ENCODE measurements at places on chromosomes 3 and 15. TPM values are rescaled to one million over a fixed set of nuclear protein-coding genes. Genes with fewer than 3 reads are reported as not detected.

GRCh38 chr3:156781310-156782230 is 44.6 kb upstream of the LEKR1 start:
- DNase-seq, result no peak

GRCh38 chr3:127000119-127000518 is 17.2 kb downstream of the PLXNA1 start:
- DNase-seq, result no peak

DNA sequence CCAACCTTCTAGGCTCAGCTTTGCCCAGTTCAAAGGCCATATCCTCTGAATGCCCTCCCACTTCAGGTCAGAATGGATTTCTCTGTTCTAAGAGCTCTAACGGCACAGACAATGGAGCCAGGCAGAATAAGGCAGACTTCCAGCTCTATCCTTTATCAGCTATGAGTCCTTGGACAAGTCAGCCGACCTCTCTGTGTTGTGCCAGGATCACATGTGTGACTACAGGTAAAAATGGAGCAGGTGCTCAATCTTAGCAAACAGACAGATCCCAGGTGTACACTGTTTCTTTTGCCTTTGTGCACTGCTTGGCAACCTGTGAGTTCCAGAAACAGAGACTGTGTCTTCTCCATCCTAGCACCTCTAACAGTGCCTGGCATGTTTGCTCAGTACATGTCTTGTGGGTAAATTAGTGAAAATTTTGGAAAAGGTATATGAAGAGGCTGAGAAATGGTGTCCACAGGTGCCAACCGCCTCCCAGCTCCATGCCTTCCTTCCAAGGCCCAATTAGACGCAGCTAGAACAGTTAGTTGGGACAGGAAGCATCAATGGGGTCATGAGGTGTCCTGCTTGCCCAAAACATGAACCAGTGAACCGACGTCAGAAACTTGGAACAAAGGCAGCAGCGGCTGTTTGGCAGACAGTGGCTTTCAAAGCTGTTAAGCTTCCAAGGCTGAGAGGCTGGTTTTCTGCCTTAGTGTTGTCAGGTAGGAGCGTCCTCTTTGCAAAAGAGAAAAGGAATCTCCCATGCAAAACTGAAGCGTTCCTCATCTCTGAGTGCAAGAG is 28.7 kb downstream of the TLE3 start:
- no peak for DNase-seq

GRCh38 chr3:2931265-2931664 is 178.9 kb downstream of the IL5RA start:
- no peak for DNase-seq

DNA sequence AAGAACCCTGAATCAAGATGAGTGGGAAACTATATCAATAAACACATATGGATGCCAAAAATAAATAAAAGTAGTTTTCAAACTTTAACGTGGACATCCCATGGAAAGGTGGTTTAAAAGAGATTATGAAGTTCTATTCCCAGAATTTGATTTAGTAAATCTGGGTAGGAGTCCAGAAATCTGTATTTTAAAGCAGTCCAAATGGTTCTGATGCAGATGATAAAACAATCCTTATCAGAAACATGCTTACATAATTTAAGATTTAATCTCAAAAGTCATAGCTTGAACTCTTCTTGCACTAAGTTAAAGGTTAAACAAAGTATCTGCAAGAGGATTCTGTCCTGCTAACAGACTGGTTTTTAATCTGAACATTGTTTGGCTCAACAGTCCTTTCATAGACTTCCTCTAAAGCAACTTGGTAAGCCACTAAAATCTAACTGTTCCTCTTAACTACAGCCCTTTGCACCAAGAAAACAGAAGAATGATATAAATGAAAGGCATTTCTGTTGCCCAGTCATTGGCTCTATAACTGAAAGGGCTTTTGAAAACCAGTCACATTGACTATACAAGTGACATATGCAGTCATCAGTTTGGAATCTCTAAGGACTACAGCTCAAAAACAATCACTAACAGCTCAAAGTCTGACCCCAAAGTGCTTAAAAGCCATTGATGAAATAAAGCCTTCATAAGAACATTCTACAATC is 23.4 kb upstream of the MAP4 start:
- peak; percentile 47 for DNase-seq

GRCh38 chr3:12970684-12971083 is 102.5 kb downstream of the IQSEC1 start:
- no peak for DNase-seq

DNA sequence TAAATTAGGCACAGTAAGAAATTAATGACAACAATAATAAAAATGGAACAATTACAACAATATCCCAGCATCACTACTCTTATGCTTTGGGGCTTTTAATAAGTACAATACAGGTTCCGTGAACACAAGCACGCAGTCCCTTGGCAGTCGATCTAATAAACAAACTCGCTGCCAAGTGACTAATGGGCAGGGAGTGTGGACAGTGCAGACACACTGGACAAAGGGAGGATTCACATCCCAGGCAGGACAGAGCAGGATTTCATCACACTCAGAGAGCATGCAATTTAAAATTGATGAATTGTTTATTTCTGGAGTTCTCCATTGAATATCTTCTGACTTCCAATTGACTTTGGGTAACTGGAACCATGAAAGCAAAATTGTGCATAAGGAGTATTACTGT is 524.1 kb upstream of the CFAP20DC start:
- no peak for DNase-seq

DNA sequence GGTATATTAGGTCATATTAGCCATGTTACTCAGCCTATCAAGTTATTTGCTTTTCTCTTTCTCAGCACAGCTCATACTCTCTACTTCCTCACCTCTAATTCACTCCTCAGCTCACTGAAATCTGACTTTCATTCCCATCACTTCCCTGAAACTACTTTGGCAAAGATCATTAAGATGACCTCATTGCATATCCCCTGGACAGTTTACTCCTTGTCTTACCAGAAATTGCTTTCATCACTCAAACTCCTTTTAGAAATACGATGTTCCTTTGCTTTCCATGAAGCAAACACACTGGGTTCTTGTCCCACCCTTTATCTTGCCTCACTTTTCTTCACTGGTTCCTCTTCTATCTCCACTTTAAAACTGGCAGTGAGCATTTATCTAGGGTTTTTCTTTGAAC is 354.4 kb downstream of the TUSC7 start:
- no peak for DNase-seq

Gene VIPR1
- total RNA-seq, result 4.5 TPM

Gene POLQ
- total RNA-seq, result 5.9 TPM

Gene TM4SF4
- not detected for total RNA-seq

Gene CXCR6
- not detected for total RNA-seq

Gene GOLGA6D
- not detected for total RNA-seq
